ENCODE measurements at places on chromosomes 13 and 19.

DNA sequence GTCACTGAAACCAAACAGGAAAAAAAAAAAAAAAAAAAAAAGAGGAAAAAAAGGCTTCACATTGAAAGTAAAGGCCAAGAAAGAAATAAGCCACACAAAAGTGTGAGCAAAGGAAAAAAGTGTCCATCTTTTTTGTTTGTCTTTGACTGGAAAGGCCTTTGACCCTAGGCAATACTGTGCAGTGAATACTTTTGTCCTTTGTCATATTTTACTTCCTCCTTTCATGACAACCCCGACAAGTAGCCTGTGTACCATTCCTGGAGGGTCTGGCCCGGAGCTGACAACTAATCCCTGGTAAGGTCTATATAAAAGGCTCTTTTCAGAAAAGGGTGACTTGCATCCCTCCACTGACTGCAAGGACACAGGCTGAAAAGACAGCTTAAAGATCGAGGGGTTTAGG is 12.9 kb upstream of the MICU2 start:
- no peak for DNase-seq

- DNase-seq = no peak
Measured at GRCh38 chr13:38430796-38431195, 81.1 kb downstream of the UFM1 start.

DNA sequence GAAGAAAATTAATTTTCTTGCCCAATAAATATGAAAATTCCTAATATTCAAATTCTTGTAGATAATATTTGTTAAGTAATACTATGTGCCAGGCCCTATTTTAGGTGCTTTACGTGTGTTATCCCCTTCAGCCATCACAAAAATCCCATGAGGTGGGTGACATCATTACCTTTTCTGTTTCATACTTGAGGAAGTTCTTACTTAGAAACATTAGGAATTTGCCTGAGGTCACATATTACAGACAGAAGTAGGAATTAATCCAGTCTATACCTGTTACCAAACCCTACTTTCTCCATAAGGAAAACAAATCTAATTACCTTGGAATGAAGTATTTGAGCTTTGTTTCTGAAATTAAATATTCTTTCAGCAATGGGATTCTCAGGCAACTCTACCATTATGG is 336.1 kb downstream of the GPC6 start:
- DNase-seq = no peak

GRCh38 chr13:113751491-113751890 is 7.5 kb upstream of the TMEM255B start:
- no peak for DNase-seq

- no peak for DNase-seq
Measured at GRCh38 chr13:95784161-95784899, 107.4 kb downstream of the DNAJC3 start.

GRCh38 chr19:19619181-19619848 is 828 bp upstream of the PBX4 start:
- DNase-seq = no peak

DNA sequence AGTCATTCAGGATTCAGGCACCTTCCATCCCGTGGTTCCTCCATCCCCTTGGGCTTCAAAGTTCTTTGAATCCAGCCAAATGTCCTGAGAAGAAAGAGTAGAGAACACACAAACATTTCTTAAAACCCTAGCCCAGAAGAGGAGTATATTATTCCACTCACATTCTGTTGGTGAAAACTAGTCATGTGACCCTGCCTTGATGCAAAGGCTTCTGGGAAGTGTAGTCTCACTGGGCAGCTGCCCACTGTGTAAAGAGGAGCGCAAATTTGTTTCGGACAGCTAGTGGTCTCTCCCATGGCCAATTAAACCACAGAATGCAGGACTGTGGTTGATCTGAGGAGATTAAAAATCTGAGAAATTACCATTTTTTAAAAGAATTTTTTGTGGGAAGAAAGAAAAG is 304.4 kb downstream of the SUCLA2 start:
- DNase-seq = no peak

- DNase-seq = no peak
Measured at GRCh38 chr13:60118696-60119400, 44.9 kb downstream of the DIAPH3 start.

DNA sequence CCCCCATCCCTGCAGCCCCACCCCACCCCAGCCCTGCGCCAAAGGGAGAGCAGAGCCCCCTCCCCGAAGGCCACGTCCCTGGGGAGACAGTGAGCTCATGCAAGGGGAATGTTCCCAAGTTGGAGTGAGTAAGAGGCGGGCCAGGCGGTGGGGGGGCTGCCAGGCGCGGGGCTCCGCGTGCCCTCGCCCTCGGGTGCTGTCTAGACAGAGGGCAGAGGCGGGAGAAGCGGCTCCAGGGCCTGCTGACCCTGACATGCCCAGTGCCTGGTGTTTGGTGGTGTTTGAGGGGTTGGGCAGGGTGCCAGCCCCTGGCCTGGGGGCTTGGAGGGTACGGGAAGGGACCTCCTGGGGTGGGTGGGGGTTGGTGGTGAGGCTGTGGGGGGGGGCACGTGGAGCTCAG is 1.0 kb downstream of the FSTL3 start:
- DNase-seq = no peak

DNA sequence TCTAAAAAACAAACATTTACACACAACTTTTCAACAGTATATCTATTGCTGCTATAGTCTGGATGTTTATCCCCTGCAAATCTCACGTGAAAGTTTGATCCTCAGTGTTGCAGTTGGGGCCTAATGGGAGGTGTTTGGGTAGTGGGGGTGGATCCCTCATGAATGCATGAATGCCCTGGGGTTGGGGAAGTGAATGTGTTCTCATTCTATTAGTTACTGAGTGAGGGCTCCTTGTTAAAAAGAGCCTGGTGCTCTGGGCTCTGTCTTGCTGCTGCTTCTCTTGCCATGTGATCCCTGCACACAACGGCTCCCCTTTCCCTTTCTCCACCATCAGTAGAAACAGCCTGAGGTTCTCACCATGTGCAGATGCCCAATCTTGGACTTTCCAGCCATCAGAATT is 242.7 kb upstream of the HTR2A start:
- DNase-seq = no peak

- DNase-seq = peak; percentile 27
Measured at GRCh38 chr19:44777715-44778347, at the start of gene CBLC. Gene CBLC (plus strand): TSS chr19:44777890. CDS start chr19:44777932, 42 bp downstream.

GRCh38 chr13:51525567-51526167 is 58.6 kb upstream of the WDFY2 start:
- no peak for DNase-seq

- no peak for DNase-seq
Measured at GRCh38 chr19:1001538-1002166, 1.4 kb downstream of the GRIN3B start.

DNA sequence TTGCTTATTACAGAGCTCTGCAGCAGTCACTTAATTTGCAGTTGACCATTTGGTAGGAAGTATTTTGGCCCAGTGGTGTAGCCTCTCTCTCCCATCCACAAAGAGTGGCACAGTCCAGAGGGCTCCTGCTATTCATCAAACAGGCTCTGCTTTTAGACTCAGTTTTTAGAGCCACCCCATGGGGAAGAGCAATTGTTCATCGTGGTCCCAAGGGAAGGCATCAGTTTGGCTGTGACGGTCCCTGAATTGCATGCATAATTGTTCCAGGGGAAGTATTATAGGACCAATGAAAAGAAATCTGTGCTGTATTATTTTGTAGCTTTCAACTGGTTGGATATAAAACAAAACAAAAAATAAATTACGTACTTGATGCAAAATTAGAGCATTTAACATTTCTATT is 799.0 kb downstream of the DACH1 start:
- DNase-seq = no peak

GRCh38 chr13:111005364-111005763 is 90.5 kb upstream of the ANKRD10 start:
- DNase-seq = no peak

GRCh38 chr19:49896863-49897621 is at the start of gene IL4I1:
Gene IL4I1 (minus strand): TSS chr19:49896887. CDS start chr19:49896160, 727 bp downstream.
- DNase-seq = no peak

DNA sequence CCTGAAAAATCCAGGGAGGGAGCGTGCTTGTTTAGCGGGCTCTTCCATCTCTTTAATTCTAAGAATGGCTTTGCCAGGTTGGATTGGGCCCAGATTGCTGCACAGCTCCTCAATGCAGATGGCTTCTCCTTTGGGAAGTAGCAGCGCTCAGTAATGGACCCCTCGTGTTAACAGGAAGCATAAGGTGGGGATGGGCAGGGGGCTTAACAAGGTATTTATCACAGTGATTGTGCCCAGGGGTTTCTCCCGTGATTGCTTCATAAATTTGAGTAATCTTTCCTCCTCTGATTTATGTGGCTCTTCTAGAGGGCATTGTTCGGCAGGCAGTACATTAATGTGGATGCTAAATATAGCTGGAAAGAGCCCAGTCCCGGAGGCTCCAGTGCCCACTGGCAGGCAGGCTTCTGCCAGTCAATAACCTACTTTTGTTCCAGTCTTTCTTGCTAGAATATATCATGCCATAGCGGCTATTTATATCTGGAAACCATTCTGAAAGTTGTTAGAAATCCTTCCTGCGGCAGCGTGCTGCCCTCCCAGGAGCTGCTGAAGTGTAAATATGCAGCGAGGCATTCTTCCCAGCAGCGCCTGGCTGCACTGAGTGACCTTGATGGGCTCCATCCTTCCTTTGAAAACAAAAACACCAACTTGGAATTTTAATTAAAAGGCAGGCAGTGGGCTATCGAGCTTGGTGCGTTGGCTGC is 65.0 kb downstream of the FGF9 start:
- DNase-seq = no peak

- no peak for DNase-seq
Measured at GRCh38 chr19:13100031-13100588, 2.5 kb downstream of the LYL1 start.

DNA sequence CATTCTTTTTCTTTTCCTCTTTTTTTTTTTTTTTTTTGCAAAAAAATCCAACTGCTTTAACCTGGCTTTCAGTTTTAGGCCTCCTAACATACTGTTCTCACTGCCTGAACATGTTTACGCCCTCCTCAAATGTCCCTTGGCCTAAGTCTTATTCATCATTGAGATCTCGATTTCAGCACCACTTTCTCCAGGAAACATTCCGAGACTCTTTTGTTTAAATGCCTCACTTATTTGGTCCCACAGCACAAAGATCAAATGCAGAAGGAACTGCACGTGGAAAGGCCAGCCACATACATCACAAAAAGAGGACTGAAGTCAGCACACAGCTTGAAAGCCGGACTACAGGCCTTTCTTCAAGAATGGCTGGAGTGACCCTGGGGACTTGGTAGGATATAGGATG is 79.2 kb upstream of the POMP start:
- no peak for DNase-seq

DNA sequence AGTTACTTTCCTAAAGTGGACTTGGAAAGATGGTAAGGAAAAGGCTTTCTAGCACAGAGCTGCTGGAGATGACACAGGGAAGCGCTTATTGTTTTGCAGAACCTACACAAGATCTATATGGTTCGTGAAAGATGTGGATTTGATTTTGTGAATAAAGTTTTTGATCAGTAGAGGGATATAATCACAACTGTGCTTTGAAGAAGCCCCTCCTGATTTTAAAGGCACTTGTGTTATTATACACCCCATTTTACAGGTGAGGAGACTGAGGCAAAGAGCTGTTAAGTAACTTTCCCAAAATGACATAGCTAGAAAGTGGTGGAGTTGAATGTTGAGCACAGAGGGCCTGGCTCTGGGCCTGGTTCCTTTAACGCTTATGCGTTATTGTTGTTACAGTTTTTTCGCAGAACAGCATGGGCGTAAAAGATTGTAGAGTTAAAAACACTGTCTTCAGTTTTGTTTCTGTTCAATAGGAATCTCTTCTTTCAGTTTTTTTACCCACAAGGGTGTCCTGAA is 1.4 kb downstream of the TDRD3 start:
- DNase-seq = no peak

DNA sequence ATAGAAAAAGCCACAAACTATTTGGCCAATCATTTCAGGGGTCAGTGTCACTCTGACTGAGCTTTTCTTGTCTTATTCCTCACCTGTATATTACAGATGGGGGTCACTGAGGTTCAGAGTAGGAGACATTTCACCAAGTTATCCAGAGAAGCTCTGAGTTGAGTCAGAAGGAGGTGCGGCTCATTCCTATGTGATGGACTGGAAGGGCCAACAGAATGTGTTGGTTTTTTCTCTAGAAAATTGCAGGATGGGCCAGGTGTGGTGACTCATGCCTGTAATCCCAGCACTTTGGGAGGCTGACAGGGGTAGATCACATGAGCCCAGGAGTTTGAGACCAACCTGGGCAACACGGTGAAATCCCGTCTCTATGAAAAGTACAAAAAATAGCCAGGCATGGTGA is 24.5 kb upstream of the ZNF83 start:
- no peak for DNase-seq

GRCh38 chr13:109212650-109213049 is 573.7 kb downstream of the IRS2 start:
- DNase-seq = no peak

DNA sequence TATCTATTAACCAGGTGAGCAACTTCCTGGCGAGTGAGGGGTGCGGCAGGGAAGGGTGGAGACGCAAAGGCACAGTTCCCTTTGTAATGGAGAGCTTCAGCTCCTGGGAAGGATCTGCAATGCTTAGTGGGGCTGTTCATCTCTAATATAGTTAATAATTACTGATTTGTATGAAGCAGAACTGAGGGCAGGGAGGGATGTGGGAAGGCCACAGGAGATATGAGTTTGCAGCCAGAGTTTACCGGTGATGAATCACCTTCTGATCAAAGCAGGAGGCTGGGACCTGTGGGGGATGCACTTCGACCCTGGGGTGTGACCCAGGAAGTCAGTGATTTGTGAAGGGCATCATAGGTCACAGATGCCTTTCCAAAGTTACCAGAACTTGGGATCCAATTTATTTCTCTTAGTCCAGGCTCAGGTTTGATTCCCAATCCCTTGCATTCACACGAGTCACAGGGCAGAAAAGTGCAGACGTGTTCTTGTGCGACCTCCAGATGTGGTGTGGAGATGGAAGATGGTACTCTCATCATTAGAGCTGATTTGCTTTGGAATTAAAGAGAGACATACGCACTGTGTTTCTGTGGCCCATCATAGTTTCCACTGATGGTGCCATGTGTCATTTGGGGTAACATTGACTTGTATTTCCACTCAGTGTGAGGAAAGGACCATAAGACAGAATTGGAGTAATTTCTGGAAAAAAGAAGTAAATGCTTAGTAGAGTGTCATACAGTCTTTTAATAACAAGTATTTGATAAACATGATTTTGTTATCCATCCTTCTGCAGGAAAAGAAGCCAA is 55.0 kb downstream of the LRCH1 start:
- DNase-seq = no peak

Measured in NCI-H510A (cell line).